HS-5 (cell line): ENCODE measurements at places on chromosomes 11 and 22.

DNA sequence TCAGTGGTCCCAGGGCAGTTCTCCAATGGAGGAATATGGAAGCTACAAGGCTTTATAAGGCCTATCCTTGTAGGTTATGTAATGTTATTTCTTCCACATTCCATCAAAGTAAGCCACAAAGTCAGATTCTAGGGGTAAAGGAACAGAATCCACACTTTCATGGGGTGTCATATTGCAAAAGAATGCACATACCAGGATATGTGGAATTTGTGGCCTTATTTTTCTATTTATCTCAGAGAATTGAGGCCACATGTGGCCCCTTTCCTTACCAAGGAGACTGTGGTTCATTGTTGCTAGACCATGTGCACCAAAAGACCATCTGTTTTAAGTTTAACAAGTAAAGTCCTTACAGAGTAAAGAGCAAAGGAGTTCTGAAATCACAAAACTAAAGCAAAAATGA lies 12.9 kb downstream of the LRRC4C start:
- no peak for DNase-seq

DNA sequence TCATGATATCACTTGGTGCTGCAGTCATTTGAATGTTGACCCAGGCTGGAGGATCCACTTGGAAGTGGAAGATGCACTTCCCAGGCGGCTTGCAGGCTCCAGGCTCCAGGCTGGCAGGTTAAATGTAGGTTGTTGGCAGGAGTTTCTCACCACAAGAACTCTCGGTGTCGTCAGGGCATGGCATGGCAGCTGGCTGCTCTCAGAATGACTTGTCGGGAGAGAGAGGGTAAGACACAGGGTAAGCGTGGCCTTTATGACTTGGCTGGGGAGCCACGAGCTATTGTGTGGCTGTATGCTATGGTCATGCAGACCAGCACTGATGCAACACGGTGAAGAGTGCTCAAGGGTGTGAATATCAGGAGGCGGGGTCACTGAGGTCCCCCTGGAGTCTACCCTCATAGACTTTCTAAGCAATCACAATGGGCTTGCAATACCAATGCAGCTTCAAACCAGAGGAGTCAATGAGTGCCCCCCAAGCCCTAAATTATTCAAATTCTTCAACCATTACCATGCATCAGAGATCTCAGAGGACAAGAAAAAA lies 1027.7 kb downstream of the OPCML start:
- DNase-seq = no peak

- no peak for DNase-seq
Measured at GRCh38 chr11:121931748-121932352, 184.2 kb downstream of the BLID start.

- DNase-seq = no peak
Measured at GRCh38 chr22:31139866-31140716, at the start of gene PLA2G3. TSS of gene PLA2G3 (minus strand) at chr22:31140508. CDS start at chr22:31140354, 154 bp downstream.

DNA sequence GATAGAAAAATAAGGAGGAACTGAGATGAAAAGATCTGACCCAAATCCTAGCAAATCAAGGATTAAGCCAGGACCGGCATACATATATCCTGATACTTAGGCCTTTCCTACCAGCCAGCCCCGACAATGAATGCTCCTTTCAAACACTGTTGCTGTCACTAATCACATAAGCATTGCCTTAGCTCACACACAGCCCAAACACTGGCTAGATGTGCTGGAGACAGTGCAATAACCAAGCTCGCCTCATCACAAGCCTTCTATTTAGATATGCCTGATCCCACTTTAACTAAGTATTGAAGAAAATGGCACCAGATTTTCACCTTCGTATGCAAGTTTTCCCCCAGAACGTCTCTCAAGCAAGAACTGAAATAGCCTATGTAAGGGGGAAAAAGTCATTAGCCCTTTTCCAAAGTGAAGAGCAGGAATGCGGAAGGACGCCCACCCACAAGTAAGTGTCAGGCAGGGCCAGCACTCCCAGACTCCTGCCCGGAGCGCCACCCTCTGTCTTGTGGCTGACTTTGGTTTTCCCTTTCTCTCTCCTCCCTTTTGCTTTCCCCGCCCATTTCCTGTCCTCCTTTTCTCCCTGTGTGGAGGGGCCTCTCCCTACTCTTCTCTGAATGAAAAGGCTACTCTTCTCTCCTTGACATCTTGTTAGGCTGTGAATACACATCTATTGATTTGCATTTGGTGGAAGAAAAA lies 8.9 kb upstream of the OPCML start:
- no peak for DNase-seq

GRCh38 chr11:131074573-131074972 lies 158.3 kb upstream of the SNX19 start:
- DNase-seq = no peak

DNA sequence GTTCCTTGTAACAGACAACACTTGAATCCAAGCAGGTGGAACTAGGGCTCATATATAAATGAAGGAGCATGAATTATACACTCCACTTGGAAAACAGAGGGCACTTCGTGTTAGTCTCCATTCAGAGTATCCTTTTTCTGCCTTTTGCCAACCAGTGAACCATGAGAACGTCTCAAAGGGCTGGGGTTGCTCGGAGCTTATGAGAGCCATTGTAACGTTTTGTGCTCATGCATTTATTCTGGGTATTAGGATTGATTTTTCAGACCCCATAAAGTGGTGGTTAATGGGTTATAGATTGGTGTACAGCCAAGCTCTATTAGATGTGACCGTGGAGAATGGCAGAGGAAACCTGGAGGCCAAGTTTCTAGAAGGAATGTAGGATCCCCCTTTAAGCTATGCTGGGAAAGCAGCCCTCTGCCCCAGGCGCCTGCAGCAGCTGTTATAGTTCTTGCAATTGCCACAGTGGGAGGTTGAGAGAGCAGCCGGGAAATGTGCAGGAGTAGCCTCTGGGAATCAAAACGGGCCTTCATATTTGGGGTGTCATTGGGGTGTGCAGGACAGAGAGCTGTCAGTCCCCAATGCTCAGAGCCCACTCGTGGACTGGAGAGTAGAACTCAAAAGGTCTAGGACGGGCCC lies 54.6 kb upstream of the ASPHD2 start:
- DNase-seq = no peak

- no peak for DNase-seq
Measured at GRCh38 chr11:12402025-12402424, 24.7 kb downstream of the PARVA start.

DNA sequence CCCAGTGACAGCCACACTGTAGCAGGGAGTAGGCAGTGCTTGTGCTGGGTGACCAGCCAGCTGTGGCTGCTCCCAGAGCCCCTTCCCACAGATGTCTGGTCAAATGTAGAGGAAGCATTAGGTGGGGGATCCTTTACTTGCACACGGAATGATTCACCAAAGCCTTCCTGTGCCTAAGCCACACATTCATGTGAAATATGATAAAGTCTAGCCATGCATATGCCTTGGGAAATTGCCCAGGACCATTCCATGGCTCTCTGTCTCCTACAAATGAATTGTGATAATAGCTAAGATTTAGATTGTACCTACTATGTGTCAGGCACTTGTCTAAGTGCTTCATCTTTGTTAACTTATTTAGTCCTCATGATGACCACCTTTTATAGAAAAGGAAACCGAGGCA lies 217.5 kb upstream of the E2F8 start:
- DNase-seq = no peak

- DNase-seq = peak; percentile 24
Measured at GRCh38 chr11:108985945-108986279, 321.0 kb downstream of the DDX10 start.

DNA sequence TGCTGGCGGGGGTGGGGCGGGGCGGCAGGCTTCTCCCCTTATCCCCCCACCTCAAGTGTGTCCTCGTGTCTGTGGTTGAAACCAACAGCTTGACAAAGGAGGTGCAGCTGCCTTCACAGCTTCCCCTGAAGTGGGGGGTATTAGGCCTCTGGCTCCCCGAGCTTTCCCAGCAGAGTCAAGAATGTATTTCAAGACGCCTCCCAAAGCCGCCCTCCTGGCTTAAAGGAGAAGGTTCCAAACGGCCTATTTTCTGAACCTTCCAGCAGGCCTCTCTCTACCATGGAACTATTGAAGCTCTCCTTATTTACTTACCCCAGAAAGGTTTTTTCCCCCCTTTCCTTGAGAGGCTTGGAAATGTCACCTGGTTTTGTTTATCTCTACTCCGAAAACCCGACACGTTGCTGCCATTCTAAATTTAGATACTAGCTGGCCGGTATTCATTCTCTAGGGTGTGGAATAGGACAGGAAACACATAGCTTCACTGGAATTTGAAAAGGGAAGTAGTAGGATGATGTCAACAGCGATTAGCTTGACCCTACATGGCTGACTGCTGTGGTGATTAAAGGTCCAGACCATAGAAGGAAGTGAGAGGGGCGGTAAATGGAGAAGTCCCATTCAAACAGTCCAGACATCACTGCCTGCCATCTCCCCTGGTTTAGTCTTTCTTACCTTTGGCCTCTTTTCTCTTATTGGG lies 671 bp upstream of the PICALM start:
- DNase-seq = peak; percentile 89

- no peak for DNase-seq
Measured at GRCh38 chr11:111179184-111179910, 66.2 kb upstream of the POU2AF2 start.

GRCh38 chr22:25360411-25360810 lies 141.0 kb downstream of the CRYBB2 start:
- no peak for DNase-seq

DNA sequence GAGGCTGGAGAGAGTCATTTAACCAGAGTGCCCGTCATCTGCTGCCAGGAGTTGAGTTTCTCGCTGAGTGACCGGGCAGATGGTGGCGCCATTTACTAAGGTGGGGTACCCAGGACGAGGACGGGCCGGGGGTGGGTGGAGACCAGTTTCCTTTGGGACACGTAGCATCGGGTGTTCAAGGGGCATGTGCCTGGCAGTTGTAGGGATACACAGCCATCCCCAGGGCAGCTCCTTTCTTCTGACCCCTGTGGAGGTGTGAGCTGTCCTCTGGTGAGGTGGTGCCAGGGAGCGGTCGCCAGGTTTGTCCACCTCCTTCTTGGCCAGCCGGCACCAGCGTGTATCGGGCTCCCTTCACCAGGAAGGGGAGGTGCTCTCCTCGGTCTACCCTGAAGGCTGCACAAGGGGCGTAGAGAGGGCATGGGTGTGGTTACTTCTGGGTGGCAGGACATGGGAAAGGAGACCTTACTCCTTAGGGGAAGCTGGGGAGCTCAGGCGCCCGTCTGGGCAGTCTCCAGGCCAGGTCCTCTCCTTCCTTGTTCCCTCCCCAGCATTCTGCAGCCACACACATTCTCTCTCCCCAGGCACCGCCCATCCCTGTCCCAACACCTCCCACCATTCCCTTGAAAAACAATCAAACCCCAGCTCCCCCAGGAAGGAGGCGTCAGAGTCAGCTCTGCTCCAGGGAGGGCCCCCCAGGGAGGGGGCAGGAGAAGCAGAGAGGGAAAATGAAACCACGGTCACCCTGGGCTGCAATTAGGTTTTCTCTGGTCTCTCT lies 10.3 kb upstream of the MB start:
- peak; percentile 92 for DNase-seq

GRCh38 chr11:14538271-14538925 lies 18.2 kb upstream of the PSMA1 start:
- no peak for DNase-seq

- no peak for DNase-seq
Measured at GRCh38 chr22:28103596-28103995, 184.5 kb upstream of the PITPNB start.

DNA sequence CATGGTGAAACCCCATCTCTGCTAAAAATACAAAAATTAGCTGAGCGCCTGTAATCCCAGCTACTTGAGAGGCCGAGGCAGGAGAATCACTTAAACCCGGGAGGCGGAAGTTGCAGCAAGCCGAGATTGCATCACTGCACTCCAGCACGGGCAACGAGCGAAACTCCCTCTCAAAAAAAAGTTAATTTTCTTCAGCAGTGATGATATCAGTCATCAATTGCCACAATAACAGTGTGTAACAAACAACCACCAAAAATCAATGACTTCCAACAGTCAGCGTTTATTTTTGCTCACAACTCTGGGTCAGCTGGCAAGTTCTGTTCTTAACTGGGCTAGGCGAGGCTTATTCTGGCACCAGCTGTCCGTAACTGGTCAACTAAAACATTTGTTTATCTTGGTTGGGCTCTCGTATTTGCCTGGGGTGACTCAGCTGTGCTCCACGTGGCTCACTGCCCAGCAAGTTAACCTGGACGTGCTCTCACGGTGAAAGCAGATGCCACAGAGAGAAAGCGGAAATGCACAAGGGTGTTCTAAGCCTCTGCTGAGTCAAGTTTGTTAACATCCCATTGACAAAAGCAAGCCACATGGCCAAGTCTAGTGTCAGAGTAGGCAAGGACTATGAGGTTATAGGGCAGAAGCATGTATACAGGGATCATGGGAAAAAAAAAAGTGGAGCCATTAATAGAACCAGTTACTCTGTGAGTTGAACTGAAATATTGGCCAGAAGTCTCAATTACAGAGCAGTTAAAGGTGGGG lies 52.1 kb downstream of the LHFPL7 start:
- DNase-seq = peak; percentile 94

DNA sequence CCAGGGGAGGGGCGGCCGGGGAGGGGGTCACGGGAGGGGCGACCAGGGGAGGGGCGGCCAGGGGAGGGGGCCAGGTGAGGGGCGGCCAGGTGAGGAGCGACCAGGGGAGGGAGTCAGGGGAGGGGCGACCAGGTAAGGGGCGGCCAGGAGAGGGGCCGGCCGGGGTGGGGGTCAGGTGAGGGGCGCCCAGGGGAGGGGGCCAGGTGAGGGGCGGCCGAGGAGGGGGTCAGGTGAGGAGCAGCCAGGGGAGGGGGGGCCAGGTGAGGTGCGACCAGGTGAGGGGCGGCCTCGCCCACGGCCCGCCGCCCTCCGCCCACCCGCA lies 355 bp downstream of the TESMIN start:
- DNase-seq = no peak

DNA sequence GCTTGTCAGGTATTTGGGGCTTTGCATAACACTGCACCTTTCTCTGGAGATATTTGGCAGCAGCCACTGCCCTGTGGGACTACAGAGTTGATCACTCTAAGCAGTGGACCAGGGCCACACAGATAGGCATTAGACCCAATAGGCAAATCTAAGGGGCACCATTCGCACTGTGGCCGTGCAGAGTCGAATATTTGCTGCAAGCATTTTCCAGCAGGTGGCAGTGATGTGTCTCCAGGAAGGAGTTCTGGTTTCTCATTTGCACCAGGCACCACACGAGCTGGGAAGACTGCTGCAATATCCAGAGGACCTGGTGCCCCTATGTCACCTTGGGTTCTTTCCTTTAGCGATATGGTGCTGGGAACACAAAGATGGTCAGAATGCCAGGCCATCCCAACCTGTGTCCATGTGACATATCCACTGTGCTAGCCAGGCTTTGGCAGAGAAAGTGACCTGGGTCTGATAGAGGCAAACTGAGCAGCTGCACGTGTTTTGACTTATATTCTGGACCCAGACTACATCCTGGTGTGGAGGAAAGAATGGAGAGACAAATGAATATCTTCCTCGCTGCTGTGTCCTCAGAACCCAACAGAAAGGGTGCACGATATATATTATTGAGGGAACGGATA lies 318.7 kb downstream of the BUD13 start:
- peak; percentile 3 for DNase-seq
